ENCODE measurements at places on chromosomes 16 and 17.

DNA sequence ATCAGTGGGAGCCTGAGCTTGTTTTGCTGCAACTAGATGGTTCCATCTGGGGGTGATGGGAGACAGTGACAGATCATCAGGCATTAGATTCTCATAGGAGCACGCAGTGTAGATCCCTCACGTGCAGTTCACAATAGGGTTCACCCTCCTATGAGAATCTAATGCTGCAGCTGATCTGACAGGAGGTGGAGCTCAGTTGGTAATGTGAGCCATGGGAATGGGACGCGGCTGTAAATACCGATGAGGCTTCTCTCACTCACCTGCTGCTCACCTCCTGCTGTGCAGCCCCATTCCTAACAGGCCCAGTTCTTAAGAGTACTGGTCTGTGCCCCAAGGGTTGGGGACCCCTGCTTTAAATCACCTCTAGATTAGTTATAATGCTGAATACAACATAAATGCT lies 137.5 kb upstream of the PLEKHM1 start:
- DNase-seq, result no peak

DNA sequence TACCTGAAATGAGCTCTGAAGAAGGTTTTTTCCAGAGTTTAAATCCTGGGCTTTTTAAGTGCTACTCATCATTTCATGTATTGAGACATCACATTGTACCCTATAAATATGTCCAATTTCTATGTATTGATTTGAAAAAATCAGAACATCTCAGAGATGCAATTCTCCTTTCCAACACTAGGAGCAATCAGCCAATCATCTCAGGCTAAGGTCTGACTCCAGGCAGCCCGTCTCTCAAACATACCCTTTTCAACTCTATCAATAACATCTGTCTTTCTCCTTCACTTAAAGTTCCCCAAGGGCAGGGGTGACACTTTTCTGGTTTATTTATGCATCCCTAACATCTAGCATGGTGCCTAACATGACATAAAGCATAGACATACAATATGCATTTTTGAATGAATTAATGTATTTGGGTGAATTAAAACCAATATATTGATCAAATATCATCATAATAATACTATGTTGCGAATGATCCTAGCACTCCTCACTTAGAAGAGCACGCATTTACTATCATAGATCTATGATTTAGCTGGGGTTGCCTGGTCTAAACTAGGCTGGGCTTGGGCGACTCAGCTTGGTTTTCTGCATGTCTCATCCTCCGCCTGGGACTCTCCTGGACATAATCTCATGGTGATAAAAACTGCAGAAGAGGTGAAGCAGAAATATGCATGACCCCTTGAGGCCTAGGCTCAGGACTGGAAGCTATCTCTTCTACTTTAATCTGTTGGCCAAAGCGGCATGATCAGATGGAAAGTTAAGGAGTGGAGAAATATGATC lies 5.2 kb upstream of the CDH11 start:
- DNase-seq, result no peak

GRCh38 chr17:69326377-69327059 lies 415 bp downstream of the ABCA5 start:
- DNase-seq, result no peak

DNA sequence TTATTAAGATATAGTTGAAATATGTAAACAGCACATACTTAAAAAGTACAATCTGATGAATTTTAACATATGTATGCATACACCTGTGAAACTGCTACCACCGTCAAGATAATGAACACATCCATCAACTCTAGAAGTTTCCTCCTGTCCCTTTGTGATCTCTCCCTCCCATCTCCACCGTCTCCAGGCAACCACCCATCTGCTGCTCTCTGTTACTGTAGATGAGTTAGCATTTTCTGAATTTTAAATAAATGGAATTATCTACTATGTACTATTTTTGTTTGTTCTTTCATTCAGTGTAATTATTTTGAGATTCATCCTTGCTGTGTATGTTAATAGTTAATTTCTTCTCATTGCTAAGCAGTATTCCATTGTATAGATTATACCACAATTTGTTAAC lies 40.2 kb upstream of the SMPD3 start:
- no peak for DNase-seq

DNA sequence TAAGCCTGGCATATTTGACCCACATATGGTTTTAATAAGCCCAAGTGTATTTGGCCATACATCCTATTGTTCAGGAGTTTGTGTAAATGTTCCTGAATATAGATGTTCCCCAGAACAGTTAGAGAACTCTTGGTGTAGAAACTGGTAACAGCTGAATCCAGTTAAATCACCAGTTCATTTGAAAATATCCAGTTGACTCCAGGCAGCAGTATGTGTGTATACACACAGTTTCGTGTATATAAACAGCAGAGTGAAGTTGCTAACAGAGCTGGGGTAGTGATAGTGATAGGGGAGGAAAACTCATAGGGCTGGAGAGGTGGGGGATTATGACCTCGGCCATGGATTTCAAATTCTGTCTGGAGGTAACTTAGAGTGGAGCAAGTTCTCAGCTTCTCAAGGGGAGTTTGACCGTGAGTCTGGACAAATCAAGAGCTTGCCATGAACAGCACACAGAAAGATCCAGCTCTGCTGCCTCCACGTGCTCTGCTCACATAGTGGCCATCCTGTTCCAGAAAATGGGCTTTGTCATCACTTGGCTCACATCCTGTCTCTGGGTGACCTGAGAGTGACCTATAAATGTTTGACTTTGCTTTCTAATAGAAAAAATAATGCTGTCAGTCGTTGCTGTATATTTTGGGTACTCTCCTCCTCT lies 30.6 kb upstream of the MMD start:
- DNase-seq, result peak; percentile 23

GRCh38 chr16:67150833-67151396 lies at the start of gene B3GNT9:
Gene B3GNT9, minus strand, starts transcription at chr16:67150998. Its CDS starts 513 bp downstream, at chr16:67150485.
- peak; percentile 92 for DNase-seq
